ENCODE measurements at places on chromosomes 16 and 17.
A peak's percentile ranks its signal among the peaks of the same experiment; 100 is the strongest.

DNA sequence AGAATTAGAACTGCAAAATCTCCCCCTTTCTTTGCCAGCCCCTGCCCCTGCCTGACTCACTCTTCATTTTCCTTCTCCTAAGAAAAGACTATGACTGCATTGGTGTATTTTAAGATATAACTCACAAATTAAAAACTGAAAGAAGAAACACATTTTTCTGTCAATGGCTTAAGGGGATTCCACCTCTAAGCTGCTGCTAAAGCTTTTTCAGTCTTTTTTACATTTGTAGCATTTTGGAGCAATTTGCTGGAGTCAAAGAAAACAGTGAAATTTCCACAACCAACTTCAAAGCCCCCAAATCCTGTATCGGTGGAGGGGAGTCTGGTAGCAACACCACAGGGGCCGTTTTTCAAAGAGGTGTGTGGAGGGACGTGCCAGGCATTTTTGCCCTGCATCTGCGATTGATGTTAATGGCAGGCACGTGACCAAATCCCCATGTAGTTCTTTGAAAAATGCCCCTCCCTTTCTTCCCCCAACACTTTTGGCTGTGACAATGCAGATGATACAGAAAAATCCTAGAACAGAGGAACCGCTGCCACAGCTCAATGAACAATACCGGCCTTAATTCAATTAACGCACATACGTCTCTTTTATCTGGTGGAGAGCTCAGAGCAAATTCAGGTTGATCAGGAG lies 28.5 kb downstream of the MAF start:
- no peaks in the 10 kb centered on the region for H3K36me3 ChIP-seq
- DNase-seq: no peak
- no peaks in the 10 kb centered on the region for H3K27me3 ChIP-seq
- no peak overlapping the region for H3K4me3 ChIP-seq
- no peaks in the 10 kb centered on the region for H3K4me1 ChIP-seq

DNA sequence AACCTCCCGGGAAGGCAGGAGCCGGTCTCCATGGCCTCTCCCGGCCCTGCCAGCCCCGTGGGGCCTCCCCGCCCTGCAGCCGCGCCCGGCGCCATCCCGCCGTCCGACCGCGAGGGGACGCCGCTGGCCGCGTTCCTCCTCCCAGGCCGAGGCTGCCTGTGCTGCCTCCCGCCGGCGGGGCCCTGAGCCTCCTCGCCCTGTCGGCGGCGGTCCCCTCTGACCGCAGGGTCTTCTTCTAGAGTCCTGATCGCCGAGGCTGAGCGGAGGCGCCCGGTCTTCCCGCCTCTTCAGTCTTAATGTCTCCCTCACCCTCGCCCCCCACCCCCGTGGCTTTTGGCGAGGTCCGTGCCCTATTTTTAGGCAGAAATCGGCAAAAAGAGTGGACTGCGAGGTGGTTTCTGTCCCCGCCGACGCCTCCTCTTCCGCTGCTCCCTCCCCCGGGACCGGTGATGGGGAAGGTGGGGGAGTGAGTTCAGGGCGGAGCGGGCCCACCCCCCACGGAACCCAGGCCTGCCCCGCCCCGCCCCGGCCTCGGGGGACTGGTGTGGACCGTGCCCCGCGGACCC lies 794 bp upstream of the CPNE7 start:
- H3K36me3 ChIP-seq: no peaks in the 10 kb centered on the region
- peak; percentile 78 for DNase-seq
- peaks cover 13% of the 10 kb centered on the region for H3K4me1 ChIP-seq
- peaks cover 15% of the 10 kb centered on the region for H3K27me3 ChIP-seq

DNA sequence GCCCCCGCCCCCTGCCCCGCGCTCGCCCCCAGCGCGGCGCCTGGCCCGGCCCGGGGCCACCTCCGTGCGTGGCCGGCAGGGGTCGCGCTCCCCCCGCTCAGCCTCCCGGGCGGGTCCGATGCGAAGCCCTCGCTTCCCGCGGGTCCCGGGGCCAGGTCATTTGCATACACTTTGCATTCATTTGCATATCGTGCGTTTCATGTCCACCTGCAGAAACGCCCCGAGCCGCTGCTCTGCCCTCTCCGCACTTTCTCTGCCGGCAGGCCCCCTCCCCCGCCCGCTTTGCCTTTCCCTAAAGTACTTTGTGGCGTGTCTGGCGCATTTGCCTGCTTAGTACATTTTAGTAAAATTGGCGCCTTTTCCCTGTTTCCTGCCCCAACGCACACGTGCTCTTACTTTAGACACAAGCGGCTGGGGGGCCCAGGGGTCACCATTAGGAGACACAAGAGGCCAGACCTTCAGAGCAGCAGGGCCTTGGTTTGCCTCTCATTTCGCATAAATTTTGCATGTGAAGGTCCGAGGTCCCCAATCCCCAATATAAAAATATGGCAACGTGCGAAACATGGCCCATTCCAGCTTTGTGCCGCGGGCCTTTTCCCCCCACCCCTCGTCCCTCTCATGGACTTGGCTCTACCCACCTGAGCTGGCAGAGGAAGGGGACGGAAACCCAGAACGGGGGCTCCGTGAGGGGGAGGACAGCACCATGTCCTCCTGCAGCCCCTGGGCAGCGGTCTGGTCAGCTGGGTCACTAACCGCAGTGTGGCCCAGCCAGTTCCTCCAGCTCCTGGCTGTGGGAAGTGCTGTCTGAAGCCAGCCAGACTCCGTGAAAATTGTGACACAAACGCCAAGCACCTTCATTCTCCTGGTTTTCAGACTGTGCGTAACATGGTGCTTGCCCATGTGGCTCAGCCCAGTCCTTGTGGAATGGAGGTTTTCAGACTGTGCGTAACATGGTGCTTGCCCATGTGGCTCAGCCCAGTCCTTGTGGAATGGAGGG lies 34.8 kb downstream of the CBFA2T3 start:
- H3K4me3 ChIP-seq: no peak overlapping the region
- H3K36me3 ChIP-seq: no peaks in the 10 kb centered on the region
- peak; percentile 28 for DNase-seq
- peaks cover 88% of the 10 kb centered on the region for H3K27me3 ChIP-seq

DNA sequence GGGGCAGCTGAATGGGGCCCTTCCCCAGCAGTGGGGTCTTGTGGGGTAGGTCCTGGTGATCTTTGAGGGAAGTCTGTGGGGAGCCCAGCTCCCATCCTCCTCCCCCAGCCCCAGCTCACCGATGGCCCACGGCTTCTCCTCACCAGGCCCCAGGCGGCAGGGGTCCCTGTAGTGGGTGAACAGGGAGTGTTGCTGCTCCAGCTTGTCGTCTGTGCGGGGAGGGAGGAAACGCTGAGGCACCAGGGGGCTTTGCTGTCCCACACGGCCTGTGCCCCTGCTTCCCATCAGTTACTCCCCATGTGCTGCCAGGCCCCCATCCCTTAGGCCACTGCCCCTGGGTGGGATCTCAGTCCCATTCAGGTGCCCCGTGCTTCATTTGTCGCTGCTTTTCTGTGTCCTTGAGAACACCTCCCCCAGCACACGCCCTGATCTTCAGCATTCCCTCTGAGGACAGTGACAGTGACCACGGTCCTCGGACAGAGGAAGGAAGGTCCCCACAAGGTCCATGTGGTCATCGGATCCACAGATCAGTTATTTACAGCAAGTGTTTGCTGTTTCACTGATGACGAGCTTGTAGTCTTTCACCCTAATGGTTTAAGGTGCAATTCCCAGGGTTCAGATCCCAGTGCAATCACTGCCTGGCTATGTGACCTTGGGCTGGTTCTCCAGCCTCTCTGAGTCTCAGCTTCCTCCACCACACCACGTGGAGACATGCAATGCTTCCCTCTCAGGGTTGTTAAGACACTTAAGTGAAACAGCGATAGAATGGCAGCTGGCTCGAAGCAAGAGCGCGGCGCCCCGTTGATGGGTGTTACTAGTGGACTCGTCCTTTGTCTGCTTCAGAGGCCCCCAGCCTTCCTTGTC lies 53.1 kb downstream of the PRMT7 start:
- no peak overlapping the region for H3K27ac ChIP-seq
- no peak overlapping the region for H3K4me3 ChIP-seq
- peaks cover 2% of the 10 kb centered on the region for H3K36me3 ChIP-seq
- no peaks in the 10 kb centered on the region for H3K27me3 ChIP-seq
- H3K4me1 ChIP-seq: no peaks in the 10 kb centered on the region
- DNase-seq: no peak

DNA sequence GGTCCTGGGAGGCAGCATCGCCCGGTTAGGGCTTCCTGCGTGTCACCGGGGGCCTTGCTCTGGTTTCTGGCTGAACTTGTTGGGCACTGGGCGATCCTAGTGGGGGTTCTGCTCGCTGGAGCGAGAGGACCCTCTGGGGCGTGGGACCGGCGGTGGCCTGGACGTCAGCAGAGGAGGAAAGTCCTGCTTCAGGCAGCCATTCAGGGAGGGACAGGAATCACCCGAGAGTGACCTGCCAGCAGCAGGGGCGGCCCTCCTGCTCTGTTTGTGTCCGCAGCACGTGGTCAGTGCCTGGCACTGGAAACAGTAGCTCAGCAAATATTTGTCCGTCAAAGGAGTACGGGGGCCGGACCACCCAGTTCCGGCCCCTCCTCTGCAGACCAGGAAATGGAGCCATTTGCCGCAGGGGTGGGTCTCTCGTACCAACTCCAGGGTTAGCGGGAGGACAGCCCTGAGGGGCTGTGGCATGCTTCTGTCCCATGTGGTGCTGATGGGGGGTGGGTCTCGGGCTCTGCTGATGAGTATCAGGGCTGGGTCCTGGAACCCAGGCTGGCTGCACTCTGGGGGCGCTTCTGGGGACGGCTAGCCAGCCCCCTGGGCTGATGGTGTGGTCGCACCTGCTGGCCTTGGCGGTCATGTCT lies 48.3 kb downstream of the BAIAP2 start:
- H3K4me1 ChIP-seq: no peaks in the 10 kb centered on the region
- DNase-seq: no peak
- H3K27ac ChIP-seq: no peak overlapping the region
- peaks cover 56% of the 10 kb centered on the region for H3K36me3 ChIP-seq

DNA sequence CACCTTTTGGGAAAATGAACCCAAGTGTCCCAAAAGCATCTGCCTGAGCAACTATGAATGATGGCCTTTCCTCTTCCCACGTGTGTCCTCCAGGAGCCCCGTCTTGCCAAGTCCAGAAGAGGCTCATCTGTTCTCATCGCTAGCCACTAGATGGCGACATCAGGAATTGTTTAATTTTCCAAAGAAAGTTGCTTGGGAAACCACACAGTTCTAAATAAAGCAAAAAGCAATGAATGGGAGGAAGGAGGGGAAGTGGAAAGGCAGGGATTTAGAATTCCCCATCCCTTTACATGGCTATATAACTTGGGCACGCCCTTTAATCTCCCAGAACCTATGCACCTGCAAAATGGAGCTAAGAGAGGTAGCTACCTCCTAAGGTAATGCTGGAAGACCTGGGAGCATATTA lies 9.0 kb upstream of the CDH5 start:
- H3K36me3 ChIP-seq: no peaks in the 10 kb centered on the region
- no peak overlapping the region for H3K27ac ChIP-seq
- peaks cover 7% of the 10 kb centered on the region for H3K4me1 ChIP-seq
- DNase-seq: peak; percentile 69
- no peak overlapping the region for H3K4me3 ChIP-seq

- H3K36me3 ChIP-seq: no peaks in the 10 kb centered on the region
- no peak overlapping the region for H3K4me3 ChIP-seq
- no peak for DNase-seq
Observed at GRCh38 chr17:74424657-74425056, 7.2 kb upstream of the GPRC5C start.

DNA sequence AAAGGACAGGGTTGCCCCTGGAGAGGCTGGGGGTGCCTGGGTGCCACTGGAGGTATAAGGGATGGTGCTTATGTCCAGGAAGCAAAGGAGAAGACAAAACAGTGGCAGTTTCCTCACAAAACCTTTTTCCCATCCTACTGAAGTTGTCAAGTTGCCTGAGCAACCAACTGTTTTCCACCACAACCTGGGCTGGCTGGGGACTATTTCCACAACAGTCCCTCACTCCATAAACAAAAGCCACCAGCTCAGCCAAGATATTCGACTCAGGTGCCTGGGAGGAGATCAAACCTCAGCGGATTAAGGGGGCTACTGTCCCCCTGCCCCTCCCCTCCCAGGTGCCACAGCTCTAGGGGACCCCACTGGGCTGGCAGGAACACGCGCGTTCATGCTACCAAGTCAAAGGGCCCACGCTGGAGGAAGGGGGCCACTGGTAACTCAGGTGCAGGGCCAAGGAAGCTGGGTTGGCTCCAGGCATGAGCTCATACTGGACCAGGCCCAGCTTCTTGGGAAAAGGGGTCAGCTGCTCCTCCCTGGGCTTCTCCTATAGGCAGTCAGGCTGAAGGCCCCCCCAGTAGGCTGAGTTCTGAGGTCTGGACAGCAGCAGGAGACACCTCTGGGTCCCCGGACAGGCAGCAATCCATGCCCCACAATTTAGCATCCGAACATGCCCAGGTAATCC lies 45.7 kb upstream of the MRPS23 start:
- H3K4me1 ChIP-seq: peaks cover 68% of the 10 kb centered on the region
- peaks cover 3% of the 10 kb centered on the region for H3K36me3 ChIP-seq
- H3K27me3 ChIP-seq: no peaks in the 10 kb centered on the region
- no peak overlapping the region for H3K27ac ChIP-seq
- no peak overlapping the region for H3K4me3 ChIP-seq

GRCh38 chr16:13110124-13110796 lies 208.9 kb downstream of the SHISA9 start:
- H3K27me3 ChIP-seq: no peaks in the 10 kb centered on the region
- H3K4me1 ChIP-seq: peaks cover 19% of the 10 kb centered on the region
- no peaks in the 10 kb centered on the region for H3K36me3 ChIP-seq
- peak overlapping the region; percentile 64 for H3K27ac ChIP-seq

DNA sequence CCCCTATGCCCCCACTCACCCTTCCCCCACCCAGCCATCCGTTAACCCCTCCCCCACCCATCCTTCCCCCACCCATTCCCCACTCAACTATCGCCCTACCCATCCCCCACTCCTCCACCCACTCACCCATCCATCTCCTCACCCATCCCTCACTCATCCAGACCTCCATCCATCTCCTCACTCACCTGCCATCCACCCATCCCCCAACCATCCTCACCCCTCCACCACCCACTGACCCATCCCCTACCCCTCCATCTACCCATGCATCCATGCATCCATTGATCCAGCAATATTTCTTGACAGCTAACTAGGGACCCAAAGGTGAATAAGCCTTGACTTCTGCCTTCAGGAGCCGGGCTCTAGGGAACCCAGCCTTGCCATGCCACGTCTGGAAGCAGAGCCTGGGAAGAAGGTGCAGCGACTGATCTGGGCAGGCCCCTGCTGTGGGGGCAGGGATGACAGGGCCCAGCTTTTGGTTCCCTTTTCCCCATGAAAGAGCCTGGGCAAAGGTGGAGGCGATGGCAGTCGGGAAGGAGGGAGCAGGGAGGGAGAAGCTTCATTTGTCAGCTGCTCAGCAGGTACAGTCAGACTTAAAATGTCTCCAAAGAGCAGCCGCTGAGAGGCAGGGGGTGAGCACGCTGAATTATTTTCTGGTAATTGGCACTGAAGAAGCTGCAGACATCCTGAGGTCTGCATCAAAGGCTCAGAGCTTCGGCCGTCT lies 23.1 kb upstream of the DOC2B start:
- H3K27ac ChIP-seq: no peak overlapping the region
- no peak for DNase-seq
- no peak overlapping the region for H3K4me3 ChIP-seq
- no peaks in the 10 kb centered on the region for H3K4me1 ChIP-seq
- H3K27me3 ChIP-seq: peaks cover 5% of the 10 kb centered on the region

- H3K27ac ChIP-seq: no peak overlapping the region
- H3K27me3 ChIP-seq: no peaks in the 10 kb centered on the region
- no peaks in the 10 kb centered on the region for H3K4me1 ChIP-seq
- DNase-seq: no peak
- no peaks in the 10 kb centered on the region for H3K36me3 ChIP-seq
Observed at GRCh38 chr17:33811004-33811760, 443.9 kb upstream of the CCL2 start.

GRCh38 chr17:38672788-38673706 lies 1.7 kb downstream of the EPOP start:
- H3K27ac ChIP-seq: no peak overlapping the region
- H3K27me3 ChIP-seq: peaks cover 68% of the 10 kb centered on the region
- DNase-seq: no peak
- H3K4me1 ChIP-seq: peaks cover 26% of the 10 kb centered on the region
- H3K36me3 ChIP-seq: no peaks in the 10 kb centered on the region
